Hippocampal formation (tissue), 2 donors: ENCODE measurements at places on chromosomes 13 and 19.

GRCh38 chr19:18771328-18772242, 19.5 kb downstream of the COMP start:
- no peak for DNase-seq

DNA sequence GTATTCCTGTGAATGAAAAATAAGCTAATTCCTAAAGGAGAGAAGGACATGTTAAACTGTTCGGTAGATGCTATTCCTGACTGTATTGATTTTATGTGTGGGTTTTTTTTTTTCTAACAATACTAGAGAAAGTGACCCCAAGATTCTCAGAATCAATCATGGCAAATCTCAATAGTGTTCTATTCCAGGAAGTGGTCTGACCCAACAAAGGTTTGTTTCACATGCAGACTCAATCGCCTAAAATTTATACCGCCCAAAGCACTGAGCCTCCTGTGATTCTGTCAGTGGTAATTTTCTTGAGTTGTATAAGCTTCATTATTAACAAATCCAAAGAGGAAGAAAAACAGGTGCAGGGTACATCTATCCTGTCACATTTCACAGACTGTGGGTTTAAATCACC, 293.7 kb downstream of the SUCLA2 start:
- no peak for DNase-seq

DNA sequence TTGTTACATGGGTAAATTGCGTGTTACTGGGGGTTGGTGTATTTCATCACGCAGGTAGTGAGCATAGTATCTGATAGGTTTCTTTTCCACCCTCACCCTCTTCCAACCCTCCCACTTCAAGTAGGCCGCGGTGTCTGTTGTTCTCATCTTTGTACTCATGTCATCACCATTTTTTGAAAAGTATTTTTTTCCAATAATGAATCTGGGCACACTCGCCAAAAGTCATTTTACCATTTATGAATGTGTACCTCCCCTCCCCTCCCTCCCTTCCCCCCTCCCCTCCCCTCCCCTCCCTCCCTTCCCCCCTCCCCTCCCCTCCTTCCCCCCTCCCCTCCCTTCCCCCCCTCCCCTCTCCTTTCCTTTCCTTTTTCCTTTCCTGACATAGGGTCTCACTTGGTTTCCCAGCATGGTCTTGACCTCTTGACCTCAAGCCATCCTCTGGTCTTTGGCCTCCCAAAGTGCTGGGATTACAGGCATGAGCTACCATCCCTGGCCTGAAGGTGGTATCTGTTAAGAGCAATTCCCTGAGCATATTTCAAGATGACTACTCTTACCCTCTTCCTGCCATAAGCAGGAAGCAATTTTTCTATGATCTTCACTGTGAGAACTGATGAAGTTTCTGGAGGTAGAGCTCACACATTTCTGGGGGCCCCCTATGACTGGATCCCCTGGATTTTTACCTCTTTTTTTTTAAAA, 15.7 kb downstream of the ZNF627 start:
- DNase-seq, result no peak

DNA sequence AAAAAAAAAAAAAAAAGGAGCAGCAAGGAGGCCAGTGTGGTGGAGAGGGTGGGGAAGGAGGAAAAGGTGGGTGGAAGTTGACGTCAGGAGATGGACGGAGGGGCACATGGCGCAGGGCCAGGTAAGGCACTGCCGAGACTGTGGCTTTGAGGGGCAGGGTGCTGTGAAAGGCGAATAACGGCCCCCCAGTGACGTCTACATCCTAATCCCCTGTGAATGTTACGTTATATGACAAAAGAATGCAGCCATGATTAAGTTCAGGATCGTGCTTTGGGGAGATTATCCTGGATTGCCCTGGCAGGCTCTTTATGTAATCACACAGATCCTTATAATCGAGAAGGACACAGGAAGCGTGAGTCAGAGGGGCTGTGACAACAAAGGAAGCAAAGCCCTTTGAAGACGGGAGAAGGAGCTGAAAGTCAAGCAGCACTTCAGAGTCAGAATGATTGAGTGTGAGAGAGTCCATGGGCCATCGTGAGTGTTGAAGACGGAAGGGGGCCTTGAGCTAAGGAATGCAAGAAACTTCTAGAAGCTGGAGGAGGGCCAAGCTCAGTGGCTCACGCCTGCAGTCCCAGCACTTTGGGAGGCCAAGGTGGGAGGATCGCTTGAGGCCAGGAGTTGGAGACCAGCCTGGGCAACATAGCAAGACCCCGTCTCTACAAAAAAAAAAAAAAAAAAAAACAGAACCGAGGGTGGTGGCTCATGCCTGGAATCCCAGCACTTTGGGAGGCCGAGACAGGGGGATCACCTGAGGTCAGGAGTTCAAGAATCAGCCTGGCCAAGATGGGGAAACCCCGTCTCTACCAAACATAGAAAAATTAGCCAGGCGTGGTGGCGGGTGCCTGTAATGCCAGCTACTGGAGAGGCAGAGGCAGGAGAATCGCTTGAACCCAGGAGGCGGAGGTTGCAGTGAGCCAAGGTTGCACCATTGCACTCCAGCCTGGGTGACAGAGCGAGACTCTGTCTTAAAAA, 13.8 kb upstream of the CEACAM16 start:
- no peak for DNase-seq

- DNase-seq, result no peak
Observed at GRCh38 chr13:30149248-30149647, 158.1 kb downstream of the KATNAL1 start.

DNA sequence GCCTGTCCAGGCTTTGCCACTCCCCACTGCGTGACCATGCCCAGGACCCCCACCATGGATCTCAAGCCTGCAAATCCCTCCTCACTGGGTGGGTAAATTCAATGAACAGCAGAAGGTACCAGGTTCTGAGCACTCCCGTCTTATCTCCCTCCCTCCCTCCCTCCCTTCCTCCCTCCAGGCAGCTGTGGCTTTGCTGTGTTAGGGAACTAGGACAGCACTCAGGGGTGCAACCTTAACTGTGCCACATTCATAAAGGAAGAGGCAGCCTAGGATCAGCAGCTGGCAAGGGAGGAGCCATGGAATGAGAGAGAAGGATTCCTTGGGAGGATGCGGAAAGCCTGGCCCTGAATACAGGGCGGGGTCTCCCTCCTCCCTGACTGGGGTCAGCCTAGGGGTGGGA, 5.6 kb downstream of the CEACAM4 start:
- DNase-seq, result no peak

- DNase-seq, result no peak
Observed at GRCh38 chr13:22050951-22051563, 380.2 kb downstream of the FGF9 start.

DNA sequence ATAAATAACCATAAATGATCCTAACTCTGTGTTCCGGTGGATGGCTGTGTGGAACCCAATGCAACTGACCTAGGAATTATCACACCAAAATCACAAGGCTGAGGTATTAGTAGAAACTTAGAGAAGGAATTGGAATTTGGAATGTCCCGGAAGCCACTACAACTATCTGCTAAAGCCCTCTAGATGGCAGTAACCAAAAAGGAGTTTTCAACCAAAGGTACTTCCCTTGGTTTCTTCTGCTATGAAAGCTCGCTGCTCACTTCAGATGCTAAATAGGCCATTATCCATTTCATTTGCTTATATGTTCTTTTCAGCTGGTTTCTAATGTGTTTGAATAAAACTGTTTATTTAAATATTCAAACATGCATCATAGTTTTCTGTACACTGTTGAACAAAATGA, 1589.1 kb upstream of the SPRY2 start:
- no peak for DNase-seq

- DNase-seq, result peak; percentile 56
Observed at GRCh38 chr13:85806553-85807175, 7.4 kb upstream of the SLITRK6 start.

DNA sequence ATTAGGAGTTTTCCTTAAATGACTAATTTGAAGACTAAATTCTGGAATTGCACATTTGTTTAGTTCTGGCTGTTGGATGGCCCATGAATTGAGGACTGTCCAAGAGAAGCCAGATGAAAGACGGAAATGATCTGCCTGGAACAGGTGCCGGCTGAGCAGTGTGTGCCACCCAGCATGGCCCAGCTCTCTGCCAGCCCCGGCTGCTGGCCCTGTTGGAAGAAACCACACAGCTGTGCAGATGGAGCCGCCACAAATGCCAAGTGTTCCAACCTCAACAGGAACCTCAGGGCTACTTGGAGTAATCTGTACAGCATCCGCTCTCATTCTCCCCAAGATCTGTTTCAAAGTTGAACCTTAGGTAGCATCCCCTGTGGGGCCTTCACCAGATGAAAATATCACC, 67.0 kb upstream of the STARD13 start:
- DNase-seq, result no peak

GRCh38 chr19:56678205-56678604, 6.6 kb upstream of the ZNF835 start:
- DNase-seq, result peak; percentile 29

GRCh38 chr19:44738603-44739558, 9.6 kb upstream of the BCL3 start:
- no peak for DNase-seq

DNA sequence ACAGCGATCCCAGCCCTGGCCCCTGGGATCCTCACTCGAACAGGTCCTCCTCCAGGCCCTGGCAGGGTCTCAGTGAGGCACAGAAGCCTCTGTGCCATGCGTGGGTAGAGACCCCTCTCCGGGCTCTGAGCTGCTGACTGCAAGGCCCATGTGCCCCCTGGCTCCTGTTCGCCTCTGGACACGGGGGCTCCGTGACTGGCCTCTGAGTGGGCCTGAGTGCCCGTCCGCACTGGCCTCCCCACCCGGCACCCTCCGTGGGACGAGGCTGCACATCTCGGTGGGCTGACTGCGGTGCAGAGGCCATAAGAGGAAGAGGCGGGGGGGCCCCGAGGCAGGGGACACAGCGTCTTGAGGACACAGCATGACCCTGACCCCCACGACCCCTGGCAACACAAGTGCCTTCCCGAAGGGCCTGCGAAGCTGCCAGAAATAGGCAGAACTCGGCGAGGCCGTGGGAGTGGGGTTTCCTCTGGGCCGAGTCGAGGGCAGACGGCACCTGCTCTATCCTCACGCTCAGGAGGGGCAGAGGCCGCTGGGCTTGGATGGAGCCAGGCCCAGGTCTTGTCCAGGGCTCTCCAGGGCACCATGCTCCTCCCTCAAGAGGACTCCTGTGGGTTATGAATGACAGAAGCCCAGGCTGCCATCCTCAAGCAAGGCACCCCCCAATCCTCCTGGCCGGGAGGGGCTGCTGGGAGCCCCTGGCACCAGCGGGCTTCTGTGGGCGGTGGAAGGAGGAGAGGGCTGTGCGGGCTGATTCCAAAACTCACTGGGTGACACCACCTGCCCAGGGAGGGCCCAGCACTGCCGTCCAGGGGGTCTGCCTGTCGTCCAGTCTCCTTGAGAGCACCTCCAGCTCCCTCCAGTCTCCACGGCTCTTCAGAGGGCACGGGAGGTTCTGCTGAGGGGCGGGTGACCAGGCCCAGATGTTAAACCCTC, 52.6 kb downstream of the RASA3 start:
- DNase-seq, result no peak

DNA sequence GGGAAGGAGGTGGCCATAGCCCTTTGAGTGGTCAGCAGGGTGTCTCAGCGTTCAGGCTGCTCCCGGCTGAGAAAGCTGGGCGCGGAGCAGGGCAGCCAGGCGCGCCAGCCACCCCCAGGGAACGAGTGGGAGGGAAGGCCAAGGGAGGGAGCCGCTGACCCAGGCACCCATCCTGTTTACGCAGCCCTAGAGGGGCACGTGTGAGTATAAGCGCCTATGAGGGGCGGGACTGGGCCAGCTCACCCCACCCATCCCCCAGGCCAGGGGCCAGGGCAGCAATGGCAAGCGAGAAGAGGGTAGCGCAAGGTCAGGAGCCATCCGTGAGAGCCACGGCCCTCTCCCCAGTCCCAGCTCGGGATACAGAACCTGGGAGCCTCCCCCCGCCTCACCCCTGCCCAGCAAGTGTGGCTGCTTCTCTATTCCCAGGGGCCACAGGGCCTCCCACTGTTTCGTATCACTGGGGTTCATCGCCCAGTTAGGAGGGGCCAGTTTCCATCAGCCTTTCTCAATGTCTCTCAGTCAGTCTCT, 897 bp upstream of the DMKN start:
- DNase-seq, result no peak

DNA sequence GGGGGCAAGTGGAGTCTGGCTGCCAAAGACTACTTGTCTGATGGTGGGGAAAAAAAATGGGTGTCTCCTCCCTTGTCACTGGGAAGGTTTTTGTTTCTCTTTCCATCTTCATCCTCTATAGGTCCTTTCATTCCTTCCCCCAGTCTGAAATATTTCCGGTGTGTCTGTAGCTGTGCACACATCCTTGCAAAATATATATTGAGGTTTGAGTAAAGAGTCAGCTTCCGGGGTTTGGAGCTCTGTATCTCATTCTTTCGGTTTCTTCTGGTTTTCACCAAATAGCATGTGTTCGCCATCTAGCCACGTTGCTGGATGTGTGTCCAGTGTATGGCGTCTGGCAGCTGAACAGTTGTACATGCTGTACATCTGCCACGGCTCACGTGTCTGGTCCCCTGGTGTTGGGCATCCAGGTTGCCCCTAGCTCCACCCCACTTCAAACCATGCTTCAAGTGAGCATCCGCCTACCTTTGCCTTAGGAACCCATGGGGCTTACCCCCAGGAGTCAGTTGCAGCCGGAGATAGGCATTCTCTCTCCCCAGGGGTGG, 142.2 kb downstream of the SIPA1L3 start:
- no peak for DNase-seq

DNA sequence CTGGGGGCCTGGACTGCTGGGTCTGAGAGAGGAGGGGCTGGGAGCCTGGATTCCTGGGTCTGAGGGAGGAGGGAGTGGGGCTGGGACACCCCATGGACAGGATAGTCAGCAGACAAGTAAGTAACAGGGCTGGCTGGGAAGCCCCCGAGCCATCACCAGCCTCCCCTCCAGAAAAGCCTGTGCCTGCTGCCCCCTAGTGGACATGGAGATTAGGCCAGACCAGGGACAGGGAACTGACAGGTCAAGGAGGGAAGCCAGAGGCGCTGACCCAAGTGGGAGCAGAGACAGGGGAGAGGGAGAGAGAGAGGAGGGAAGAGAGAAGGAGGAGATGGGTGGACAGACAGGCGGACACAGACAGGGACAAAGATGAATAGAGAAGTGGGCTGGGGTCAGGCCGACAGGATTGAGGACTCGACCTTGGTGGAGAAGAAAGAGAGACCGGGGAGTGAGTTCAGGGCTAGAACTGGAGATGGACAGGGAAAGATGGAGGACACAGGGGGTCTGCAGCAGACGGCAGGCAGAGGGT, 6.7 kb upstream of the ERFL start:
- DNase-seq, result peak; percentile 3

- no peak for DNase-seq
Observed at GRCh38 chr13:66216728-66217127, 1013.4 kb downstream of the PCDH9 start.

GRCh38 chr19:44636439-44637389, 7.0 kb upstream of the PVR start:
- no peak for DNase-seq

- DNase-seq, result no peak
Observed at GRCh38 chr13:24734950-24735349, 29.0 kb upstream of the RNF17 start.

DNA sequence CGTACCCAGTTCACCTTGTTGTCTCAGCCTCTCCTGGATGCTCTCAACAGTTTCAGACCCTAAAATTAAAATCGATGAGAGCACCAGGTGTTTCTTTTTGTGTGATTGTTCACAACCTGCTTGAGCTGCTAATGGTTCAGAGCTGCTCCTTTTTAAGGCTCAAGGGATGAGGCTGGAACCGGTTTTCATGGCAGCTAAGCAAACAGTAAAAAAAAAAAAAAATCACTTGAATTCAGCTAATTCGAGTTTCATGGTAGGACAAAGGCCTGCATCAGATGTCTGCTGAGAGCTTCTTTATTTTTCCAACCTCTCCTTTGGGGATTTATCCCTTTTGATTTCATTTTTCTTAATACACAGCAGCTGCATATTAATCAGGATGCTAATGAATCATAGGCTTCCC, 6.5 kb downstream of the SYCE2 start:
- no peak for DNase-seq
